ENCODE measurements at places on chromosomes 6 and 20.

- DNase-seq, result no peak
Measured at GRCh38 chr6:169813969-169814368, 62.5 kb downstream of the ERMARD start.

- DNase-seq, result no peak
Measured at GRCh38 chr20:43971267-43971666, 56.6 kb downstream of the TOX2 start.

GRCh38 chr6:50602292-50602691 is 111.0 kb upstream of the TFAP2D start:
- DNase-seq, result no peak

DNA sequence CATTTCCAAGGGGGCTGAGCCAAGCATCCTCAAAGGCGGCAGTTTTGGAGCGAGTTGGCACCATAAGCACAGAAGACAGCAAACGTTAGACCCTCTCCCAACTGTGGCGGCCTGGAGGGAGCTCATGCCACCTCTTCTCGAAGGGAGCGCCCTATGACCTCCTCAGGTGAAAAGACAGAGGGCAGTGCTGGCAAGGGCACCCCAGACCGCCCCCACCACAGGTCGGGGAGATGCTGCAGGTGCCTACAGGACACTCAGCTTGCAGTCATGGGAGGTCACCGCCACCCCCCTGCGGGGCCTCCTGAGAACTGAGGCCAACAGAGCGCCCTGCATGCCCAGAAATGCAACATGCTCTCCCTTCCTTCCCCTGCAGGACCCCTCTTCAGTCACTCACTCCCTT is 45.1 kb upstream of the BHLHE23 start:
- DNase-seq, result no peak

- DNase-seq, result no peak
Measured at GRCh38 chr6:160298121-160298520, 39.5 kb upstream of the SLC22A2 start.

DNA sequence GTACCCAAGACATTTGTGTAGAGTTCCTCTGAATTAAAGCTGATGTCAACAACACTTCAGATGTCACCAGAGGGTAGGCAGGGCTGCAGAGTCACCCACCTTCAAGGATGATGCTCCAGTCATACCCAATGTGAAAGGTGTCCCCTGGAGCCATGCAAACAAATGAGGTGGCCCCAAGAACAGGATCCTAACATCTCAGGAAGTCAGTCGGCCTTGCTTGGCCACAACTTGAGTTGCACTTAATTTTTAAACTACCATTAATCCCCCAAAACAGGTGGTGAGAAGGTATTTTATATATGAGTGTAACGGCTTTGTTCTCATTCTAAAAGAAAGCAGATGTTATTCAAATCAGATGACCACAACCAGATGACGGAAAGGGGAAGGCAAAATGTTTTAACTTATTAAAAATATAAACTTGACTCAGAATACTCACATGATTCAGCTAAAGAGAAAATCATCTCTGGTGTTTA is 21.1 kb upstream of the SERPINB1 start:
- no peak for DNase-seq

GRCh38 chr6:89073014-89073620 is 7.4 kb upstream of the PNRC1 start:
- DNase-seq, result no peak

- no peak for DNase-seq
Measured at GRCh38 chr6:502761-503160, 111.2 kb downstream of the IRF4 start.

DNA sequence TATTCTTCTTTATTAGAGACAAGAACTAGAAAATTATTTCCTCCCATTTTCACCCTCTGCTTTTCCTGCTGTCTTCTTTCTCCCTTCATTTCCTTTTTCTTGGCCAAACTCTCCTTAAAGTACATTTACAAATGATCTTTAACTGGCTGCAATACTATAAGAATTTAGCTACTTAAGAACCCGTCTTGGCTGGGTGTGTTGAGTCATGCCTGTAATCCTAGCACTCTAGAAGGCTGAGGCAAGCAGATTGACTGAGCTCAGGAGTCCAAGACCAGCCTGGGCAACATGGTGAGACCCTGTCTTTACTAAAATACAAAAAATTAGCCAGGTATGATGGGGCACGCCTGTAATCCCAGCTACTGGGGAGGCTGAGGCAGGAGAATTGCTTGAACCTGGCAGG is 39.3 kb upstream of the SRPK1 start:
- no peak for DNase-seq

GRCh38 chr20:723756-724155 is 44.5 kb downstream of the SLC52A3 start:
- DNase-seq, result no peak

GRCh38 chr6:28737750-28738395 is 185.9 kb downstream of the TRIM27 start:
- DNase-seq, result no peak

- DNase-seq, result no peak
Measured at GRCh38 chr6:133348846-133349245, 107.7 kb downstream of the EYA4 start.

DNA sequence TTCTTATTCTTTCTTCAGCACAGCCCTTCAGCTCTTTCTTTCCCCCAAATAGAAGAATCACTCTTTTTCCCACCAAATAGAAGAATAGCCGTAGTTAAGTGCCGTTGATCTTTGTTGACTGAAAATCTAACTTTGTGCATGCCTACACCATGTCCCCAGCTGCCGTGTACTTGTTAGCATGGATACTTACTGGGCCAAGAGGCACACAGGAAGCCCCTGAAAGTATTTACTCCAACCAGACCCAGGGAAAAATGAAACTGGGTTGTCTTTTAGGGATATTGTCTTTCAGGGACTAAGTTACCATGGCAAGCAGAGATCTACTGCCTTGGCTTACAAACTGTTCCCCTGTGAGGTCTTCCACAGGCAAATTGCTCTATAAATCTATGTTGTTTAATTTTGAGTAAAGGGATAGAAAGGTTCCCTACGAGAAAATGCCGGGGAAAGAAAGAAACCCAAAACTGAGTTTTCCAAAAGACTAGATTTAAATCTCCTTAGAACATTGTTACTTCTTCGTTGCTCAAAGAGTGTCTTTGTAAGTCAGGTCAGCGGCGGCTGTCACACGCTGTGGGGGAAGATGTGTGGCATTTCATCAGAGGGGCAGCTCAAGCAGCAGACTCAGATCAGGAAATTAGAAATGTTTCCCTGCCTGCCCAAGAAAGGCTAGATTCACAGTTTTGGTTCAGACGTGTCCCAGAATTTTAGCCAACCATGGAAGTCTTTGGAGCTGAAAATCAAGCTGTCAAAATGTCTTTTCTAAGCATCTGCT is 188.2 kb upstream of the PRND start:
- no peak for DNase-seq

- DNase-seq, result no peak
Measured at GRCh38 chr6:24600903-24601302, 45.1 kb downstream of the KIAA0319 start.

GRCh38 chr6:135397172-135397952 is 100.2 kb downstream of the AHI1 start:
- no peak for DNase-seq

GRCh38 chr6:167103041-167103891 is 19.6 kb upstream of the CCR6 start:
- no peak for DNase-seq

GRCh38 chr6:157632821-157633220 is 190.2 kb upstream of the SNX9 start:
- DNase-seq, result no peak

- DNase-seq, result no peak
Measured at GRCh38 chr20:51547951-51548350, 5.4 kb upstream of the NFATC2 start.

DNA sequence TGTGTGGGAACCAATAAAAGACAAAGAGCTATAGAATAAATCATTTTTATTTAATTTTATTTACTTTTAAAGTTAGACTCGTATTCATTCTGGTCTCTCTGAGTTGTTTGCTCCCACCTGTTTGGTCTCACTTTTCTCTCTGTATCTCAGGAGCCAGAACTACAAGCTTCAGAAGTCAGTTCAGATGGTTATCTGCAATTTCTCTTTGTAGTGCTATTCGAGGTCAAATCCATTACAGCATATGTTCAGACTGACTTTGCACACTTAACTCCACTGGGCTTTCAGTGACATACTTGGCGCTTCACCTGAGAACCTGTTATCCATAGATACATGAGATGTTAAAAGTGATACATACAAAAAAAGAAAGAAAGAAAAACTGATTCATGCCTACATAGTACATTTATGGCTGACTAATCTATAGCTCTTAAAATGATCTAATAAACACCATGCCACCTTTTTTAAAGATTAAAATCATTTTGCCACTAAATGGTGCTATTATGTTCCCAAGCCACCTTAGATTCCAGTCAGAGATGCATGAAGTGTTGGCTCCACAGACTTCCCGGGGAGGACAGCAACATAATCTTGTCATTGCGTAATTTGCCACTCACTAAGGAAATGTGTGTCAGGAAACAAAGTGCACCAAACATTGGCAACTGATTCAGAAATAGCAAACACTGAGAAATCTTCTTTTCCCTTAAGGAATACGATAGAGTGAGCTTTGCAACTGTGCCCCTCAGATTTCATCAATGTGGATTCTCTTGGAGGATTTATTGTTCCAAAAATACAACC is 396.7 kb downstream of the HACE1 start:
- no peak for DNase-seq

DNA sequence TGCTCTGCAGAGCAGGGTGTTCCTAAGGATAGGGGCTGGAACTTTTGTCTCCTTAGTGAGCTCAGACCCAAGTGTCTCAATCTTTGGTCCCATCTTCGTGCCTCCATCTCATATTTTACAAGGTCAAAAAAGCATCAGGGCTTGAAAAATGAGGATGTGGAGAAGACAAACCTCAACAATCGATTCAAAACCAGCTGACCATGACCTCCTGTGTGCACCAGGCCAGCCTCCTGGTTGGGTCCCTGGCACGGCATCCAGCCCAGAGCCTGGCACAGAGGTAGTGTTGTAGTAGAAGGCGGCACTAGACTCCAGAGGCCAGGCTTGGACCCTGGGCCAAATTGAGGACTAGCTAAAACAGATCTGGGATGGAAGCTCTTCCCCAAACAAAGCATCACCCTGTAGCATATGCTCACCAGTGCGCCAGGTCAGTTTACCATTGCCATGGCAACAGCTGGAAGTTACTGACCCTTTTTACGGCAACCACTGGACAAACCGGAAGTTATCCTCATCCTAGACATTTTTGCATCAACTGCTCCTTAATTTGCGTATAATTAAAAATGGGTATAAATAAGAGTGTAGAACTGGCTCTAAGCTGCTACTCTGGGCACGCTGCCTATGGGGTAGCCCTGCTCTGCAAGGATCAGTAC is 69.3 kb upstream of the BLCAP start:
- no peak for DNase-seq

GRCh38 chr6:140977403-140977802 is 1155.3 kb upstream of the GJE1 start:
- DNase-seq, result no peak

GRCh38 chr20:25484911-25485511 is 77.5 kb downstream of the GINS1 start:
- DNase-seq, result no peak

DNA sequence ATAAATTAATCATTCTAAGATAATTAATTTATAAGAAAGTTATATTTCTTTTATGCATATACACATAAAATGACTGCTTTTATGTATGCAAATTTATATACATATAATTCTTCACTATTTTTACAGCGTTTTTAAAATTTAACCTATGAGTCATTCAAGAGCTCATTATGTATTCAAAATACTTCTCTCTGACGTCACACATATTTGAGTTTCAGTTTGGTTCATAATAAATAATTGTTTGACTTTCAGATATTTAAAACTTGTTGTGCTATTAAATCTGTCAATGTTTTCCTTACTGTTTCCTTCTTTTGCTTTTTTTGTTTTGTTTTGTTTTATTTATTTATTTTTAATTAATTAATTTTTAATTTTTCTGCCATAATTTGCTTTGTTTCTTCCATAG is 467.5 kb upstream of the ADGRB3 start:
- DNase-seq, result no peak

DNA sequence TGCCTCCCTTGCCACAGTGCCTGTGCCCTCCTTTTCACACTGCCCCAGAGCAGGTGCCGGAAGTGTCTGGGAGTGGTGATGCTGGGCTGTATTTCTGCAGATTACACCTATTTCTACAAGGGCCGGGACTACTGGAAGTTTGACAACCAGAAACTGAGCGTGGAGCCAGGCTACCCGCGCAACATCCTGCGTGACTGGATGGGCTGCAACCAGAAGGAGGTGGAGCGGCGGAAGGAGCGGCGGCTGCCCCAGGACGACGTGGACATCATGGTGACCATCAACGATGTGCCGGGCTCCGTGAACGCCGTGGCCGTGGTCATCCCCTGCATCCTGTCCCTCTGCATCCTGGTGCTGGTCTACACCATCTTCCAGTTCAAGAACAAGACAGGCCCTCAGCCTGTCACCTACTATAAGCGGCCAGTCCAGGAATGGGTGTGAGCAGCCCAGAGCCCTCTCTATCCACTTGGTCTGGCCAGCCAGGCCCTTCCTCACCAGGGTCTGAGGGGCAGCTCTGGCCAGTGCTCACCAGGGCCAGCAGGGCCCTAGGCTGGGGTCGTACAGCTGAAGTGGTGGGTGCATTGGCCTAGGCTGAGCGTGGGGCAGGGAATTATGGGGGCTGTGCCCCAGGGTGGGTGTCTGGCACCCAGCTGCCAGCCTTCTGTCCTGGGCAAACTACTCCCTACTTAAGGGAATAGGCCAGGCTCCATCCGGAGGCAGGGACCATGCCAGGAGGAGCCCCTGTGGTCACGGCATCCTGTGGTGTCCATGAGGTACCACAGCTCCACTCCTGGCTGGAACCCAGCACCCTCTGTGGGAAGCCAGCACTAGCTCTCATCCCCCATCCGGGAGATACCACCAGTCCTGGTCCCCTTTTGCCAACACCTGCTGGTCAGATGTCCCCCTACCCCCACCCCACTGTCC is 3.5 kb downstream of the MMP24OS start:
- DNase-seq, result no peak

- no peak for DNase-seq
Measured at GRCh38 chr6:136464874-136465273, 85.3 kb downstream of the MAP7 start.

- DNase-seq, result no peak
Measured at GRCh38 chr20:51769976-51770615, 1.9 kb upstream of the ATP9A start.

DNA sequence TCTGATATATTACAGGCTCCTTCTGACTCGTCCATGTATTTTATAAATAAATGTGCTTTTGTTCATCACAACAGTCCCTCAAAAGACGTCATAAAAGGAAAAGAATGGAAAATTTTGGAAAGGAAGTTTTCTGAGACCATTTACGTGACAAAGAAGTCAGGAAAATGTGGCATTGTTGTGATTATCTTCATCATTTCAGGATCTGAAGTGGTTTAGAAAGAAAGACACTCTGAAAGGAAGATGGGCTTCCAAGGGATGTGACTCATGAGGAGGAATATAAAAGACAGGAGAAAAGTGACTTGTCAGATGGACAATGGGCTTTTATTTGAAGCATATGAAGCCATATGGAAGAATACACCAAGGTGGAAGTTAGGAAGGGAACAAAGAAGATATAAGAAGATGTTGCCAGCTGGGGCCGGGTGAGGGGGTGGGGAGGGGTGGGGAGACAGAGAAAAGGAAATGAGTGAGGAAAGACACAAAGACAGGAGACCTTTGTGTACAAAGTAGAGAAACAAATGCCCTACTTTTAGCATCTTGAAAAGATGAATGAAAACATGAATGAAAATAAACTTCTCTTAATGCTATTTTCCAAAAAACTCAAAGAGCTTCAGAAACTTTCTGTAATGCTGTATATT is 190.3 kb upstream of the PREP start:
- no peak for DNase-seq

Data from stimulated activated CD4-positive, alpha-beta T cell treated with anti-CD3 and anti-CD28 coated beads, TNF-alpha, amount 100 ng/mL, for 24 hours (primary cell).